Muscle of leg (tissue), 16 donors: ENCODE measurements at places on chromosomes 6 and 20. TPM values are rescaled to one million over a fixed set of nuclear protein-coding genes. Genes with fewer than 3 reads are reported as not detected.

Gene FERMT1
- total RNA-seq = 0.58 TPM

DNA sequence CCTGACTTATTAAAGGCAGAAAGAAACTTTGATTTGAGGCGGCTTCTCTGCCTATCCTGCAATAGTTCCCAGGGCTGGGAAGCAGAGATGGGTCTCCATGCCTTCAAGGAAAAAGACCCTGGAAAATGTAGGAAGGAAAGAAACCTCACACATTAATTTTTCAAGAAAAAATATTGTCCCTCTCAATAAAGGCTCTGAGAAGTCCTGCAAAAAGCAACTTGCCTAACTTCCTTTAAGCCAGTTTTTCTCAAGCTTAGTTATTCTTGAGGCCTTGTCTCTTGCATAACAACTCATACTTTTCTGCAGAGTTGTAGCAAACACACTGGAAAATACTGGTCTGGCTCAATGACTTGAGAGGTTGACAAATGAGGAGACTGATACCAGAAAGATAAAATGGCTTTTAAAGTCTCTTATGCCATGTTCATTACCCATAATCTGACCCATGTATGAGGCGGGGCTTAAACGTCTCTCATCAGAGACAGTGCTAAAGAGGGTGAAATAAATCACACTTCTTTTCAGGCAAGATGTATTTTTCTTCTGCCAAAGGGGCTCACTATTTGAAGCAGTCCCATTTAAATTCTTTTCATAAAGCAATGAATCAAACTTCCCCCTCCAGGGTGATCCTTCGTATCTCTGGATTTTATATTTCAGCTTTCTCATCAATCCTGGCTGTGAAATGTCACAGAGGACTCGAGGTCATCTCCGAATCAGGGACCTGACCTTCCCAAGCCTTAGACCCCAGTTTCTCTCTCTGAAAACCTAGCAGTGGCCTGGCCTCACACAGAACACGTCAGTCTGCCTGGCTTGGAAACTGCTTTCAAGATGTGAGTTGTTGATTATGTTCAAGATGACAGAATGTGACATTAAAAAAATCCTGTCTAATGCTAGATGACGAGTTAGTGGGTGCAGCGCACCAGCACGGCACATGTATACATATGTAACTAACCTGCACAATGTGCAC, 82.3 kb upstream of the KCNG1 start:
- no peak for DNase-seq

Gene ZSCAN16
- total RNA-seq = 4.8 TPM

- DNase-seq = no peak
These were observed 666.7 kb upstream of the AGPAT4 start for GRCh38 chr6:161940519-161940918.

GRCh38 chr20:47949230-47949629, 163.9 kb upstream of the SULF2 start:
- no peak for DNase-seq

DNA sequence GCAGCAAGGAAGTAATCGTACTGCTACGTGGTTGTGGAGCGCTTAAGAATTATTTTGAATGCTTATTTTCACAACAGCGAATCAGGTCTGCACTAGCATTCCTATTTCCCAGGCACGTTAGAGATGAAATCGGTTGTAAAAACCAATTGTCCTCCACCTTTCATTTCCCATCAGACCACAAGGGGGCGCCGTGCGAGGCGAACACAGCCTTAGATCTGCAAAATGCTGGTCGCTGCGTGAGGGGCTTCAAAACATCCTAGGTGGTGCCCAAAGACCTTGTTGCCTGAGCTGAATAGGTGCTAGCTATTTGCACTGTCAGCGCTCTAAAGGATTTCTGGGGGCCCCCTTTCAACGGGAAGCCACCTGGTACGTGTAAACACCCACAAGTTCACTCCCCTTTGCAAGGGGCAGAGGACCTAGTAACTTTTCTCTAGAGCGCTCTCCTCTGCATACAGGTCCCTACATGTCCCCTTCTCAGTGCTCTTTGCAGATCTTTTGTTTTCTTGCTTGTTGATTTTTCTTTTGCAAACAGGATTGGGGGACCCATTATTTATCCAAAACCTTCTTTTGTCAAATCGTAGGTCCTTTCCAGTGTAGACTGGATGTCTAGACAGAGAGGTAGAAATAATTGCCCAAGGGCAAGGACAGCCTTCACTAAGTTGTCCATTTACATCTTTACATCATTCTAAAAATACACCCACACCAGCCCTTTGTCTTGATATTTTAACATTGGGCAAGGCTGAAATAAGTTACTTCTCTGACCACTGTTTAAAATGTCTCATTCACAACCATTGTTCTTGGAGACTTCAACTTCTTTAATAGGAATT, 59.8 kb downstream of the NEDD9 start:
- DNase-seq = peak; percentile 53

- peak; percentile 85 for DNase-seq
These were observed 160.0 kb downstream of the TBXT start for GRCh38 chr6:166007349-166008263.
